SIG-M5 (cell line): ENCODE measurements at places on chromosomes 4 and X.

DNA sequence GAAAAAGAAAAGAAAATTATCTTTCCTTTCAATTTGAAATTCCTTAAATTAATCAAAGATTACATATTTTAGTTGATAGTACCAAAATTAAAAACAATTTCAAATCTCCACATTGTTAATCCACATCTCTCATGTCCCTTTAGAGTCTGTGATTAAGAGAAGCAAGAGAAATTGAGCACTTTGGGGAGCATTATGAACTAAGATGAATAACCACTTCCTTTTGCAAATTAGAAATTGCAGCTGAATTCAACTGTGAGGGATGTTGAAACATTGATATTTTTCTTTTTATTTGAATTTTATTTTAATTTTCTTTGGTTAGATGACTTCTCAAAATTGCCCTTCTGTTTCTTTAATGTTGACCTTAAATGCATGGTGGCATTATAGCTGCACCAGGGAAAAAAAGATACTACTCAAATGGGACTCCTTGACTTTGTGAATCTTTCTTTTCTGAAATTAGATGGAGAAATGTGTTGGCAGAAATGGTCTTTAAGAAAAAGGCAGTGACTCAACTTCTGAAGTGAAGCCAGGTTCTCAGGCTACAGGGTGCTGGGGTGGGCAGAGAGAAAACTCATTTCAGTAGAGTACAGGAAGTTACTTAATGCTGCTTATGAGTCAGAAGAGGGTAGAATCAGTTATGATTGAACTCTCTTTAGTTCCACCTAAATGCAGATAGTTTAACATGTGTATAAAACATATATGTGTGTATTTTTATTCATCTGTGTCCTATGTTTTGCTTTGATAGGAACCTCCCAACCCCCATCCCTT, 92.0 kb upstream of the TNIP3 start:
- peak; percentile 53 for DNase-seq

- DNase-seq, result no peak
Measured at GRCh38 chrX:44260609-44261008, 82.9 kb downstream of the EFHC2 start.

DNA sequence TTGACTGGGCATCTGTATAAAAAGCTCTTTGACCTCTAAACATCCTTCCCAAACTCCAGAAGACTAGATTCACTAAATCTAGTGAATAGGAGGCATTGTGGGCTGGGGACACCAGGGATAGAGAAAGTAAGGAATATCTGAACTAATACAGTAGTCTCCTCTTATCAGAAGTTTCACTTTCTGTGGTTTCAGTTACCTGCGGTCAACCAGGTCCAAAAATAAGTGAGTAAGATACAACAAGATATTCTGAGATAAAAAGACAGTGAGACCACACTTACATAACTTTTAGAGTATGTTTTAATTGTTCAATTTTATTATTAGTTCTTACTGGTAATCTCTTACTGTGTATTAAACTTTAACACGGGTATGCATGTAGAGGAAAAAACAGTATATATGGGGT, 376.5 kb downstream of the HNRNPD start:
- DNase-seq, result no peak

DNA sequence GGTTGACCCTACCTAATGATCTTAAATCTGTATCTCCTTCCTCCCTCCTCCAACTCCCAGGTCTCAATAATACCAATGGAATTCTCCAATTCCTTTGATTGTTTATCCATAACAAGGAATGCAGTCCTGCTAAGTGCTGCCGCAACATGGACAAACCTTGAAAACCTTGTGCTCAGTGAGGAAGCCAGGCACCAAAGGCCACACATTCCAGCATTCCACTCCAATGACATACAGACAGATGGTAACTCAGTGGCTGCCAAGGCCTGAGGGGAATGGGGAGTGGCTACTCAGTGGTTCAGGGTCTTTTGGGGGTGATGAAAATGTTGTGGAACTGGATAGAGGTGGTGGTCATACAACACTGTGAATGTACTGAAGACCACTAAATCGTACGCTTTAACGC, 10.4 kb downstream of the HAUS7 start:
- no peak for DNase-seq

GRCh38 chrX:106899276-106899675, 3.9 kb downstream of the RIPPLY1 start:
- DNase-seq, result no peak
